ENCODE measurements at places on chromosomes 4 and X.

DNA sequence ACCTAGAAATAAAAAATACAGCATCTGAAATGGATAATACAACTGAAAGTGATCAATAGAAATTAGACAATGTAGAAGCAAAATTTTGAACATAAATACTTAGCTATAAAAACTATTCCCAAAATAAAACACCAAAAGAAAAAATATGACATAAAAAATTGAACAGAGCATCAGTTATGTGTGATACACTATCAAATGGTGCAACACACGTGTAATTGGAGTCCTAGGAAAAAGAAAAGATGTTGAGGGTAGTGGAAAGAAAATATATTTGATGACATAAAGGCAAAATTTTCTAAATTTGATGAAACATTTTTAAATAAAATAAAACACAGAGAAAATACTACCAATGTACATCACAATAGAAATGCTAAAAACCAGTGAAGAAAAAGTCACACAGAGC lies 63.1 kb downstream of the NPY2R start:
- no peak for DNase-seq

DNA sequence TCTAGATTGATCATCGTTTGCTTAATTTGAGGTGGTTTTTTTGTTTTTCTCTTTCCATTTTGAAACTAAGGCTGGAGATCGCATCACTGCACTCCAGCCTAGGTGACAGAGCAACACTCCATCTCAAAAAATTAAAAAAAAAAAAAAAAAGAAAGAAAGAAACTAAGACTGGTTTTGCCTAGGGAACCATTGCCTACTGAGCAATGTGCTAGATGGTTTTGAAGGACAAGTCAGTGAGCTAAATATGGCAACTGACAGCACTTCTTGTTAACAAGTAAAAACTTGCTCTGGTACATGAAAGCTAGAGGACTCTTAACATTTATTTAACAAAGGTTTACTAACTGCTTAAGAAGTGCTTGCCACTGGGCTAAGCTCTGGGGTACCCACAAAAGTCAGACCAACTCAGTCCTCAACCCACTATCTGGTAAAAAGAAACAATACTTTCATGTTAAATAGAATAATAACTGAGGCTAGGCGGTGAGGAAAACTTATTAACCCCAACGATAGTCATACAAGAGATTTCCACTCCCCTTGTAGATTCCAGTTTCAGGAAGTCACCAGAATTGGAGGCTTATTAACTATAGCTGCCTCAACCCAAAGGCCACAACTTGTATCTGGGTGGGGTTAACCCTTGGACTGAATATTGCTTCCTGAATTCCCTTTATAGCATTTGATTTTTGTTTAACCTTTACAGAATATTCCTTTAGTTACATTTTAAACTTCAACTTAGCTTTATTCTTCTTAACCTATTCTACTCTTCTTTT lies 111.6 kb downstream of the FRYL start:
- no peak for DNase-seq

GRCh38 chr4:2944091-2944482 lies 19.1 kb downstream of the NOP14 start:
- no peak for DNase-seq

- DNase-seq, result no peak
Measured at GRCh38 chr4:102420563-102421398, 75.5 kb upstream of the SLC39A8 start.

- no peak for DNase-seq
Measured at GRCh38 chrX:4690521-4690920, 977.1 kb upstream of the PRKX start.

DNA sequence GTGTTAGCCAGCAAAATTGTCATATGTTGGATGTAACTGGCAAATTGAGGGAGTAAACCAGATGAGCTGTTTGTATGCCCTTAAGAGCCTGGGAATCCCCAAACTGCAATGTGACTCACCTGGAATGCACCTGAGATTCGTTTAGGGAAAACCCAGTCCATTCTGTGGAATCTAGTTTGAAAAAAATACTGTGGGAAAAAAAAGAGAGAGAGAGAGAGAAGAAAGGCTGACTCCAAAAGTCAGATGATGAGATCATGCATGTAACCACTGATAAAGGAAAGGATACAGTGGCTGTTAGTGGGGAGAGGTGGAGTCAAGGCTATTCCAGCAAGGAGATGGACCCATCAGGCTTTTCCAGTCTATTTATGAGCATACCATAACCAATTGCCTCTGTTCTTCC lies 48.5 kb downstream of the SLC9A7 start:
- DNase-seq, result no peak

DNA sequence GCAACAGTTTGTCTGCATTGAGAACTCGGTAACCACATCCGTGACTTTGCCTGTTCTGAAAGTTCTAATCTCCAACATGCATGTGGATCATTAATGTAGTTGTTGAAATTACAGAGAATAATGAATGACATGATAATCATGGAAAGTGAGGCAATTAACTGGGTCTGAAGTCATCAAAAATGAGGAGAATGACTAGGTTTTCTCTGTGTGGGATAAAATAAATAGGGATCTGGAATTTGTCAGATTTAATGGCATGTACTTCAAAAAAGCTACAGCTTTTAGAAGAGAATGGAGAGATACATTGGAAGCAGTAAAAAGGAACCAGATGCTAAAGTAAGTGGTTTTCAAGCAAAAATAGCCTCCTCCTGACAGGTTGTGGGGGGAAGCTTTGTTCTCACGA lies 59.3 kb downstream of the AFM start:
- DNase-seq, result no peak

Data from omental fat pad (tissue), 4 donors.